ENCODE measurements at places on chromosomes 5 and 9.

GRCh38 chr5:9919306-9920030 lies 289.3 kb upstream of the TAS2R1 start:
- no peaks in the 10 kb centered on the region for H3K27me3 ChIP-seq
- no peaks in the 10 kb centered on the region for H3K36me3 ChIP-seq
- H3K4me1 ChIP-seq = no peaks in the 10 kb centered on the region
- no peak overlapping the region for H3K4me3 ChIP-seq
- DNase-seq = no peak

DNA sequence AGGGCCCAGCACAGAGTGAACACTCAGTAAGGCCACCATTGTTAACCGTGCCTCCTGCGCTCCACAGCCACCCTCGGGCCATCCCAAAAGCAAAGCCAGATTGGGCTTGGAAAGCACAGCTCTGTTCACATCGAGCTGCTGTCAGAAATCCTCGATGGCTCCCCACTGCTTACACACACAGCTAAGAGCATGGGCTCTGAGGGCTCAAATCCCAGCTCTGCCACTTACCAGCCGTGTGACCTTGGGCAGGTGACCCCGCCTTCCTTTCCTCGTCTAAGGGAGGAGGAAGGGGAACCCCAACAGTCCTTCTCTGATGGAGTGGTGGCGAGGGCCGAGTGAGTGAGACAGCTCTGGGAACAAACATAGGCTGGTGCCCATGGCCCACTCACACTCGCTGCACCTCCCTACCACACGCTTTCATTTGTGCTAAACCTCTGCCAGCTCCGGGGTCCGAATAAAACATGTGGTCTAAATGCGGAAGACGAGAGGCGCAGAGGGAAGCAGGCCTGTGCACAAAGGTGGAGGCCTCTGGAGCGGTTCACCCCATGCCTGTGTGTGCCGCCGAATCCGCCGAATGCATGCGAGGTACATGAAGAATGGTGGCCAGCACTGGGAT lies 139.3 kb downstream of the PAX5 start:
- H3K4me1 ChIP-seq = no peaks in the 10 kb centered on the region
- DNase-seq = no peak
- no peak overlapping the region for H3K27ac ChIP-seq

DNA sequence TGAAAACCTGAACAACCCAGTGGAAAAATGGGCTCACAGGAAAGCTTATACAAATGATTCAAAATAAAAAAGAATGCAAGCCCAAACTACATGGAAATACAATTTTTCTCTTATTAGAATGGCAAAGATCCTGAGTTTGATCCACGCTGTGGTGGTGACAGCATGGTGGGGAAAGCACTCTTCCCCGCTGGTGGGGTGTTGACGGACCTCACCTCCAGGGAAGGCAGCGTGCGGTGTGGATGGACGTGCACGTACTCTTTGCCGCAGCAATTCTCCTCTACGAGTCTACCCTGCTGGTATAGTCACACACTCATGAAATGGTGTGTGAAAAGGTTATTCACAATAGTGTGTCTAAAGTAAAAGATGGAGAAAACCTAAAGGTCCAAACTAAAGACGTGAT lies 5.9 kb upstream of the ZFP62 start:
- H3K27me3 ChIP-seq = no peaks in the 10 kb centered on the region
- H3K36me3 ChIP-seq = no peaks in the 10 kb centered on the region
- H3K4me3 ChIP-seq = no peak overlapping the region
- no peak for DNase-seq
- H3K27ac ChIP-seq = no peak overlapping the region
- H3K4me1 ChIP-seq = peaks cover 4% of the 10 kb centered on the region

DNA sequence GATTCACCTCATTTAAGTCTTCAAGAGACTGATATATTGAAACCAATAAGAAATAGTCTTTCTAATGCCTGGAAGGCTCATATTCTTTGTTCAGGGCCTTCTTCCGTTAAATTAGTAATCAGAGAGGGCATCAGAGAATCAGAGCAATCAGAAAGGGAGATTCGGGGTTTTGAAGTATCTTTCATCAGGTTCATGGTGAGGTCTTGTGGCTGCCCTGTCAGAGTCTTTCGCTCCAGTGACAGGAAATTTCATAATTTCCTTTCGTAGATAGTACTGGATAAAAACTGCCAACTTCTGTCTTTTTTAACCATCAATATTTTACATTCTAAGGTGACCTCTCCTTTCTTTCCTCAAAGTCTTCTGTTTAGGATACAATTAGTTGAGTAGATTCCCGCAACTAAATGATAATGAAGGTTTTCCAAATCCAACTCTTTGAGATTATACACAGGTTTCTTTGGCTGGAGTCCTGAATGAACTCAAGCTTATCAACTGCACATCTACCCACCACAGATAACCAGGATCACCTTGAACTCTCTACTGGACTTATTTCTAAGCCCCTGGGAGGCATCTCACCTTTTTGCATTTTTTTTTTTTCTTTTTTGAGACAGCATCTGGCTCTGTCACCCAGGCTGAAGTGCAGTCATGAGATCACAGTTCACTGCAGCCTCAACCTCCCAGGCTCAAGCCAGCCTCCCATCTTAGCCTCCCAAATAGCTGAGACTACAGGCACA lies 5.5 kb downstream of the IL31RA start:
- H3K36me3 ChIP-seq = no peaks in the 10 kb centered on the region
- H3K27me3 ChIP-seq = no peaks in the 10 kb centered on the region
- H3K4me1 ChIP-seq = peaks cover 22% of the 10 kb centered on the region
- H3K4me3 ChIP-seq = peak overlapping the region; percentile 27
- no peak for DNase-seq
- H3K27ac ChIP-seq = peak overlapping the region; percentile 72

DNA sequence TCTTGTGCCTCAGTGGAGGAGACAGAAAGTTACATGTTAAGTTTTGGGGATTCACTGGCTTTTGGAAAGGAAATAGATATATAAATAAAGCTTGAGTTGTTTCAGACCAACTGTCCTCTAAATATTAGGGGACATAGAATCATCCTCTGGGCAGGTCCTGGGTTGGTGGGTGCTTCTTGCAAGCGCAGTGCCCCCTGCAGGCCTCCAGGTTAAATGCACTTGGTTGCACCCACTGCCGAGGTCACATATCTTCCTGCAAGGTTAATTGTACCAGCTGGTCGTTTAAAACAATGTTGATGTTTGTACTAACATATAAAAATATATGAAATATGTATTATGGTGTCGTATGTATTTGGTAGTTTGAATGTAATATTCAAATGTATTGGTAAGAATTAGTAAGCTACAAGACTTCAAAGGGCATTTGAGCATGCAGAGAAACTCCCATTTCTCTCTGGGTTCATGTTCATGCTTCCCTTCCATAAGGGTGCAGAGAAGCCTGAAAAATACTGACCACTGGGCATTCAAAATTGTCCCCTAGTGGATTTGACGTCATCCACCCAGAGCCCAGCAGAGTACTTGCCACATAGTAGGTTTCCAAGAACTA lies 87.0 kb downstream of the ZNF618 start:
- H3K27ac ChIP-seq = no peak overlapping the region
- H3K4me1 ChIP-seq = no peaks in the 10 kb centered on the region
- H3K4me3 ChIP-seq = no peak overlapping the region
- H3K36me3 ChIP-seq = no peaks in the 10 kb centered on the region

GRCh38 chr5:143964919-143965318 lies 153.0 kb downstream of the HMHB1 start:
- H3K27ac ChIP-seq = no peak overlapping the region
- no peak overlapping the region for H3K4me3 ChIP-seq

DNA sequence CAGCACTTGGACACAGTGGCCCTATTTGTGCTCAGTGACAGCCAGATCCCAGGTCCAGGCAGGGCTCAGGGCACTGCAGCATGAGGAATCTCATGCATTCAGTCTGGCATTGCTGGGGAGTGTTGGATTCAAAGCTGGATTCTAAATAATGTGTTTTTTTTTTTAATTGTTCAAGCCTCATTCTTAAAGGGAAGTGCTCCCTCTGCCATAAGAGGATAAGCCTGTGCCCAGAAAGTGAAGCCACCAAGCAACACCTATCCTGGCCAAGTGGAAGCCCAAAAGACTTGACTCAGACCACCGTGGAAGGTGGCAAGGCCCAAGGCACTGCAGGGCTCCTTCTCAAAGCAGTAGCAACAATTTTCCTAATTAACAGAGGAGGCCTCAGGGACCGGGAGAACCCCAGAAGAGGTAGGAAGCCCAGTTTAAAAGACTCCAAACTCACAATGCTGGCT lies 135.6 kb downstream of the ACTL7B start:
- H3K4me1 ChIP-seq = no peaks in the 10 kb centered on the region
- DNase-seq = no peak
- no peaks in the 10 kb centered on the region for H3K27me3 ChIP-seq
- H3K36me3 ChIP-seq = no peaks in the 10 kb centered on the region

DNA sequence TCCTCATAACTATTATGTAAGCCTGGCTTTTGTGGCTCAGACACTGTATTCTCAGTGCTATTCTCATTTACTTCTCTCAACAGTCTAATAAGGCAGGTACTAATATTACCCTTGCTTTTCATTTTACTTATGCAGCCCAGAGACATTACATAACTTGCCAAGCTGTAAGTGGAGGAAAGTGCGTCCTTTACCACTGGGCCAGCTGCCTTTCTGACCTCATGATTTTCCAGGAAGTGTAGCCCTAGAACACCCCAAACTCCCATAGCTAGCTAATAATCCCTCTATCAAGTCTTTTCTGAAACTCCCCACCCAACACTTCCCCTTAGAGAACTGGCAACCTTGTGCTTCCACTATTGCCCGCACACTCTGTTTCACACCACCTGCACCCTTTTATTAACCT lies 192.9 kb upstream of the HMHB1 start:
- H3K4me1 ChIP-seq = no peaks in the 10 kb centered on the region
- H3K36me3 ChIP-seq = no peaks in the 10 kb centered on the region
- H3K4me3 ChIP-seq = no peak overlapping the region
- DNase-seq = no peak
- peaks cover 9% of the 10 kb centered on the region for H3K27me3 ChIP-seq

GRCh38 chr5:108637134-108637533 lies 110.6 kb upstream of the FER start:
- no peak overlapping the region for H3K4me3 ChIP-seq
- H3K27me3 ChIP-seq = peaks cover 7% of the 10 kb centered on the region
- no peak for DNase-seq
- no peak overlapping the region for H3K27ac ChIP-seq

All from naive thymus-derived CD8-positive, alpha-beta T cell (primary cell).